ENCODE measurements at places on chromosomes 12 and 14.

DNA sequence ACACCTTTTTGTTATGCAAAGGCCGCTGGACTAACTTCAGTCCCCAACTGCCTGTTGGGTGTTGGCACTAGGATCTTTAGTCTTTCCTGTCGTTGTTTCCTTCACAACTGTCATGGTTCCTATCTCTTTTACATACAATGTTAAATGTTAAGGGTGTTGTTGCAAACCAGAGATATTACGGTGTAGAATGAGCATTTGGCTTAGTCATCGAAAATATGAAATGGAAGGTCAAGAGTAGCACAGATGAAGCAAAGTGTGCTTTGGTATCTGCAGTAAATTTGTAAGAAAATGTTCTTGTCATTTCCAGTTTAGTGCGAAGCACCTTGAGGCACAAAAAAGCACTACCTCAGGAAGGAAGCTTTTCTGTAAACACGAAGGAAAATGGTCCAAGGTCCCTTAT is 751.3 kb upstream of the LRFN5 start:
- DNase-seq: no peak

- no peak for DNase-seq
Observed at GRCh38 chr14:49769171-49769570, 1.2 kb downstream of the KLHDC2 start.

GRCh38 chr12:117702741-117703140 is 266.0 kb downstream of the KSR2 start:
- no peak for DNase-seq

- peak; percentile 33 for DNase-seq
Observed at GRCh38 chr12:81759190-81760051, at the start of gene PPFIA2. TSS of gene PPFIA2 (minus strand) at chr12:81759350.

DNA sequence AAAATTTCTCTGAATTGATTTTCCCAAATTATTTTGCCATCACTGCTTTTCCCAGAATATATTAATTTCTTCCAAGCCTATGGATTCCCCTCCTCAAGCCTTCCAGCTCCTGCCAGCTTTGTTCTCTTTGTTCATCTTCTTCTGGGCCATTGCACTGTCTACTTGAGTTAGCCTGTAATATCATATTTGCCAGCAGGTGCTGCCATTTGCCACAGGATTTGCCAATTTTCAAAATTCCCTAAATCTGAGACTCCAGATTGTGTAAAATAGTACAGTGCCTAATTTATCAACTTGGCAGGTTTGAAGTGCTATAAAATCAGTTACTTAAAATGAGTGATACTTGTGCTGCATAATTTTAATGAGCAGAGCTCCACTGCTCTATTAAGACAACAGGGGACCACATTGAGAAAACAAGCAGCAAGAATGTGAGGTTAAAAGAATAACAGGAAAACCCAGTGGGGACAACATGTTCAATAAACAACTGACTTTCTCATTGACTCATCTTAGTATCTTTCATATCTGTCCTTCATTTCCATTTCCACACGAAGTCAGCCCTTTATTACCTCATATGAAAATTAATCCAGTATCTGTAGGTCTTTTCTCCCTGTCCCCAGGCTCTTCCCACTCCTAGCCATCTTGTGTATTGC is 84.6 kb upstream of the CCDC196 start:
- DNase-seq: no peak

DNA sequence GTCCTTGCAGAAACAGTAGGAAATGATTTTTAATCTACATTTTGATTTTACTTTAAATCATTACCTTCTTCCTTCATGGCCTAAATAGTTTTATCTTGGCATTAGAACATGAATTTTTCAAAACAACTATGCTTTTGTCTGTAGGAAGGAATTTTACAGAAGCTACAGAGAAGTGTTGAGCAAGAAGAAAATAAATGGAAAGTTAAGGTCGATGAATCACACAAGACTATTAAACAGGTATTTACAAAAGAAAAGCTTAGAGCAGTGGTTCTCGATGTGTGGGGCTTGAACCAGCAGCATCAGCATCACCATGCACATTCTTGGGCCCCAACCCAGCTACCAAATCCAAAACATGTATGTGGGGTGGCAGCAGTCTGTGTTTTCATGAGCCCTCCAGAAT is 91.6 kb downstream of the KTN1 start:
- no peak for DNase-seq

DNA sequence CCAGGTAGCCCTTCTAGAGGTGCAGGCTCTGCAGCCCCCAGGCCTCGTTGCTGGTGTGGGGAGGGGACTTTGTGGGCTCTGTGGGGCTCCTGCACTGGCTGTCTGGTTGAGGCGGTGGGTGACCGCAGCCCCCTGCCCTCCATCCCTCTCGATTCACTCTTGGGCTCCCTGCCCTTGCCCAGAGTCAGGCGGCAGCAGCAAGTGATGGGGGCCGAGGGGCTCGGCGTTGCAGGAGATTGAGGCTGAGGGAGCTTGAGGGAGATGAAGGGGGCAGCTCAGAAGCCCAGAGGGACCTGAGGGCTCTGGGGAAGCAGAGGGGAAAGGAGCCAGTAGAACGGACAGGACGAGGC is 9.5 kb upstream of the LRTM2 start:
- DNase-seq: no peak

DNA sequence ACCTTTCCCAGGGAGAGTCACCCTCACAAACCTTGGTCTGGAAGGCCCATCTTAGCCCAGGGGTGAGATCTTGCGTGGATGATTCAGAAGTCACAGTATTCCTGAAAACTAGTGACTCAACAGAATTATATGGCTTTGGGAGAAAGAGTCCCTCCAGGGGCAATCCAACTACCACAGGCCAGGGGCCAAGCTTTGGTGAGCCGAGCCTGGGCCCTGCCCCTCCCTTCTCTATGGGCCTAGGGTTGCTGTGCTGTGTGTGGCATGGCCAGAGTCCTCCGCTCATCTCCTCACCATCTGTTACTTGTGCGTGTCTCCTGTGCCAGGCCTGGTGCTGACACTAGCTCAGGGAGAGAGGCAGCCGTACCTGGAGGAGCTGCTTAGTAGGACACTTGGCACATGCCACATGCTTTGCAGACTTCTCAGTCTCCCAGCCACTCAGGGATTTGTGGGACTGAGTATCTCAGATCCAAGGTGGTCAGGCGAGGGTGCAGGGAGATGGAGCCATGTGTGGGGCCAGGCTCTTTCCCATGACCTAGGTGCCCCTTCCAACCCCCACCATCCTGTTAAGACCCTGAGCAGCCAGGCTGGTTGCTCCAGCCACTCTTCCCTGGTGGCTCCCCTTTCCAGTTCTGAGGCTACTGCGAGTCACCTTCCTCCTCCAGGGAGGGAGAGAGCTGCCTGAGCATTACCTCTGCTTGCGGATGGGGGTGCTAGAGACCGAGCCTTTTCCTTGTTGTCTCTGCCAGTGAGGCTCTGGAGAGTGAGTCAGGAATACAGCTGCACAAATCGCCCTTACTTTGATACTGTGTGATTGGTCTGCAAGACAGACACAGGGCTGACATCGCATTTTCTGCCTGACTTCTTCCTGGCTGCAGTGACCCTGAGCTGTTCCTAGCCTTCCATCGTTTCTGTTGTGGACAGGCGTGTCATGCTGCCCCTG is 94.1 kb downstream of the SLC25A47 start:
- no peak for DNase-seq

GRCh38 chr14:75204116-75204515 is 27.7 kb upstream of the TMED10 start:
- DNase-seq: no peak

- no peak for DNase-seq
Observed at GRCh38 chr12:57229046-57229633, 371 bp upstream of the SHMT2 start.

DNA sequence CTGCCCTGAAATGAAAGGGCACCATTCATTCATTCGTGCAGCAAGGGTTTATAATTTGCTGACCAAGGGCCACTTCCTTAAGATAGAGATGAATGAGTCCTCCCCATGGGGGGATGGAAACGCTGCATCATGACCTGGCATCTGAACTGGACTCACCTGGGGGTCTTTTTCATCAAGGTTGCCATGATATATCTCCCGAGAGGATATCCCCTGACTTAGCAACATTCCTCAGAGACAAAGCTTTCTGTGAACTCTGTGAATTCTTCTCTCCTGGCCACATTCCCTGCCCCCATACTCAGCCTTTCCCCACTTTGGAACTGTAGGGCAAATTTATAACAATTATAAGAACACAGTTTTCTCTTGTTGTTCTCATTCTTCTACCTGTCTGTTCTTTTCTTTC is 30.8 kb downstream of the SRRM4 start:
- DNase-seq: no peak
